IPS DF 6.9 (cell line): ENCODE measurements at places on chromosomes 11 and 22.

DNA sequence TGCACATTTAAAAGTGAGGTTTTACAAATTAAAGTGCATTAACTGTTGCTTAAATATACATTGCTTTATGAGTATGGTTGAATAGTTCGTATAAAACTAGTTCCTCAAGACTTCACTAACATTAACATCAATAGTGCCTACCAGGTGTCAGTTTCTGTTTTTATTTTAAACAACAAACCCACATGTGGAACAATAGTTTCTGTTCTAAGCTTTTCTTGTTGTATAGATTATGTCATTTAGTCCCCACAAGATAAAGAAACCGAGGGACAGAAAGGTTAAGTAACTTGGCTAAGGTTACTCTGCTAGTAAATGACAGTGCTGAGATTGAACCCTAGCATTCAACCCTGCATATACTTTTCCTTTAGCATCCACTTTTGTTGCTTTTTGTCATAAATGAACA lies 41.4 kb upstream of the ST14 start:
- DNase-seq, result no peak

DNA sequence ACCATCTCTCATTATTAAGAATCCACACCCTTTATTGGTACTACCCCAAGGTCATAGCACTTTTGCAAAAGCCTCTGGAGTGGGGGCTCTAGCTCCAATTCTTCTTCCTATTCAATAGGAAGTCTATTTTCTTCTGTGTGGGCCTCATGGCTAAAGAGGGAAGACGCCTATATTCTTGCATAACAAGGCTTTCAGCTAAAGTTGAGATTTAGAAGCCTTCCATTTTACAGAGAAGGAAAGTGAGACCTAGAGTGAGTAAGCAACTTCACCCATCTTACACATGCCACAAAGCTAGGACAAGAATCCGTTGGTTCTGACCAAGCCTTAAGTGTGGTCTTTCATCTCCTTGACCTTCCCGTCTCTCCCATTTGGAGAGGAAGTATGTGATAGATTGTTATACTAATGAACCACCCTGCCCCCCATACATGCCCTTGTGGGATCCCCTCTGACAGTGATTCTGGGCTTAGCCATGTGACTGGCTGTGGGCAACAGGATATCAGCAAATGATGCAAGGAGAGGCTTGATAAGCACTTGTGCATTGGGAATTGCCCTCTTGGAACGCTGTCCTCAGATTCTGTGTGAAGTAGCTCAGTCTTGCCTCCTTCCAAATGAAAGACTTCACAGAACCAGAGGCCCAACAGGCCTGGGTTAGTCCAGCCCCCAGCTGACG lies 12.3 kb downstream of the BACE1 start:
- no peak for DNase-seq

- DNase-seq, result no peak
These were observed 78.3 kb downstream of the MICAL3 start for GRCh38 chr22:17945888-17946648.

DNA sequence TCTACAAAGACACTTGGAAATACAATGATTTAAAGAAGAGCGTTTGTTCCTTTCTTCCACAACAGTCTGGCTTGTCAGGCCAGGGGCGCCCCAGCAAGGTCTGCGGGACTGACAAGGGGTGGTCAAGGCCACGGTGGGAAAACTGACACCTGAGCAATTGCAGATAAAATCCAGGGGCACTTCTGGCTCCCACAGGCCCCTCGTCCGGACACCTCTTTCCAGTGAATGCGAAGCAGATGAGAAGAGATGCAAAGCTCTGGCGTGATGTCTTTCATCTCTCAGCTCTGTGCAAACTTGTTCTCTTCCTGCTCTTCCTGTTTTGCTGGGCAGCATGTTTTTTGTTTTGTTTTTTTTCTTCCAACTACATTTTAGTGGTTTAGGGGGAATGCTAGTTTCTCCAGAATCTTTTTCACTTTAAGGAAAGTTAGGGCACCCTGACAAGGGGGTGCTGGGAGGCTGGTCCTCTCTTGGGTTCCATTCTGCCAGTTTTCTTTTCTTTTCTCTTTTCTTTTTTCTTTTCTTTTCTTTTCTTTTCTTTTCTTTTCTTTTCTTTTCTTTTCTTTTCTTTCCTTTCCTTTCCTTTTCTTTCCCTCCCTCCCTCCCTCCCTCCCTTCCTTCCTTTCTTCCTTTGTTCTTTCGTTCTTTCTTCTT lies 11.1 kb upstream of the CBX6 start:
- no peak for DNase-seq

GRCh38 chr11:44943696-44944095 lies 7.0 kb downstream of the TP53I11 start:
- DNase-seq, result no peak

GRCh38 chr11:94746721-94747120 lies 21.4 kb upstream of the AMOTL1 start:
- DNase-seq, result no peak

DNA sequence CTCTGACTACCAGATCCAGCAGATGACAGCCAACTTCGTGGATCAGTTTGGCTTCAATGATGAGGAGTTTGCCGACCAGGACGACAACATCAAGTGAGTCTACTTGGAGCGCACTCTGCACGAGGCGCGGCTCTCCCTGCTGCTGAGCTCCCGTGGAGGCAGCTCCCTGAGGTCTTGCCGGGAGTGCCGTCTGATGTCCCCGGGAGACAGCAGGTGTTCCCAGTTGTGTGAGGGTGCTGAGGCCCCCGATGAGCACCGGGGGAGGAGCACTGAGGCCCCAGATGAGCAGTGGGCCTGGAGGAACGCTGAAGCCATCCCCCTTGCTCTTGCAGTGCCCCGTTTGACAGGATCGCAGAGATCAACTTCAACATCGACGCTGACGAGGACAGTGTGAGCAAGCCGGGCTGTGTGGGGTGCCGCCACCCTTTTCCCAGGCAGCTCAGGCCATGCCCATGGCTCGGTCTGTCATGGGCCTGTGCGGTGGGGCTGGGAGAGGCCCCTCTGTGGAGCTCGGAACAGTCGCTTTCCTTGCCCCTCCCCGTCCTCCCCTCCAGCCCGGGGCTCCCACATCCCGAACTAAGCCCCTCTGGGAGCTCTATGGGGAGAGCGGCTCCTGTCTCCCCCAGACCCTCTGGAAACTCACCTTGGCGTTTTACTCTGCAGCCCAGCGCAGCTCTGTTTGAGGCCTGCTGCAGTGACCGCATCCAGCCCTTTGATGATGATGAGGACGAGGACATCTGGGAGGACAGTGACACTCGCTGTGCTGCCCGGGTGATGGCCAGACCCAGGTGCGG lies 37.1 kb downstream of the SBF1 start:
- DNase-seq, result no peak

- no peak for DNase-seq
These were observed 114.0 kb downstream of the ZNF280B start for GRCh38 chr22:22394591-22394990.

DNA sequence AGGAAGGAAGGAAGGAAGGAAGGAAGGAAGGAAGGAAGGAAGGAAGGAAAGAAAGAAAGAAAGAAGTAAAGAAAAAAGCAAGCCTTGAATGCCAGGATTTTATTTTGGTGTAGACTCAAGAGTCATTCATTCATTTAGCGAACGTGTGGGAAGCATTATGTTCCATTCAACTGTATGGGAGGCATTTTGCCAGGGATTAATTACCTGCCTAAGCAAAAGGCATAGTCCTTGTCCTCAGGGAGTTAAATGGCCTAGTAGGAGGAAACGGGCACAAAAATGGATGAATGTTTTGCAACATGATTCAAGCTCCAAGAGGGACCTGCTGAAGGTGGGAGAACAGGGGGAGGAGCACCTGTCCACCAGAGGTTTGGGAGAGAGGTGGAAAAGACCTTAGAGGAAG lies 16.2 kb upstream of the ZNRF3 start:
- no peak for DNase-seq

DNA sequence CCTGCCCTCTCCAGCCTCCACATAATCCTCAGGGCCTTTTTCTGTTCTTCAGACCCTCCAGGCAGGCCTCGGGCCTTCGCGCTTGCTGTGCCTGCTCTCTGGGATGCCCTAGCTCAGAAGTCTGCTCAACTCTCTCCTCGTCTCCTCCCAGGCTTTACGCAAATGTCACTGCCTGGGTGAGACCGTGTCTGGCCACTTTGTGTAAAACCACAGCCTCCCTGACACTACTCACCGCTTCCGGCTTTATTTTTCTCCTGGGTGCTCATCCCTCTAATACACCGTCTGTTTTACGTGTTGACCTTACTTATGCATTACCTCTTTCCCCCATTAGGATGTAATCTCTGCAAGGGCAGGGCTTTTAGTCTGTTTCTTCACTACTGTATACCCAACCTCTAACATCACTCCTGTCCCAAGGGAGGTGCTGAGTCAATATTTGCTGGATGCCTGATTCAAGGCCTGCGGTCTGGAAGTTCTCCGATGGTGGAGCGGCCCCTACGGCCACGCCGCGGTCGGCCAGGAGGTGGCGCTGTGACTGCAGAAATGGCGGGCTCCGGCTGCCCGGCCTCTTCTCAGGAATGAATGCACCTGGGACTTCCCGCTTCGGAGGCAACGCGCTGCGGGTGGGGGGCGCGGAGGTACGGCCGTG lies 58.2 kb upstream of the THY1 start:
- no peak for DNase-seq

DNA sequence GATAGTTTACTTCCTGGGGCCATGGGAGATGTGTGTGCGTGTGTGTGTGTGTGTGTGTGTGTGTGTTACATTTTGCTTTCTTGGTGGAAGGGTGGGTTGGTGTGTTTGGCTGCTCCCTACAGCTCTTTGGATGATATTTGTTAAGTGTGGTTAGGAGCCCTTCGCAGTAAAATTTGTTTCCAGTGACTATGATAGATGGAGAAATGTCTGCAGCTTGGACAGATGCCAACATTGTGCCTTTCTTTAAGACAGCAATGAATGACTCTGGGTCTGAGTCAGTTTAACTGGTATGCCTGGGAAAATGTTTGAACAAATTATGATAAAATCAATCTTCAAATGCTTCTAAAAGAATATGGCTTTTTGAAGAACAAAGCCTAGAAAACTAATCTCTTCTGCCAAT lies 102.7 kb upstream of the TRPC6 start:
- no peak for DNase-seq

DNA sequence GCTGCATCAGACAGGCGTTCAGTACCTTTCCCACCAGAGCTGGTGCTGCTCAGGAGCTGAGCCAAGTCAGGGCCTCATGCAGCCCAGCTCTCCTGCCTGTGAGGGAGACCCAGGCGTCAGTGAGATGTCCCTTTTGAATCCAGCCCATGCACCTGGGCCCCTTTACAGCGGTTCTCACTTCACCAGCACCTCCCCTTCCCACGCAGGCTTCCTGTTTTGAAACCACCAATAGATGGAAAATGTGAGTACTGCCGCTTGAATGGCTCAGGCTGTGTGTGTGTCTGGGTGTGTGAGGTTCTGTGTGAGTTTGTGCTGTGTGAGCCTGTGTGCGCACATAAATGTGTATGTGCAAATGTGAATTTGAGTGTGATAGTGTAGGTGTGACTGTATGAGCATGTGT lies 88.4 kb downstream of the UBASH3B start:
- DNase-seq, result no peak

DNA sequence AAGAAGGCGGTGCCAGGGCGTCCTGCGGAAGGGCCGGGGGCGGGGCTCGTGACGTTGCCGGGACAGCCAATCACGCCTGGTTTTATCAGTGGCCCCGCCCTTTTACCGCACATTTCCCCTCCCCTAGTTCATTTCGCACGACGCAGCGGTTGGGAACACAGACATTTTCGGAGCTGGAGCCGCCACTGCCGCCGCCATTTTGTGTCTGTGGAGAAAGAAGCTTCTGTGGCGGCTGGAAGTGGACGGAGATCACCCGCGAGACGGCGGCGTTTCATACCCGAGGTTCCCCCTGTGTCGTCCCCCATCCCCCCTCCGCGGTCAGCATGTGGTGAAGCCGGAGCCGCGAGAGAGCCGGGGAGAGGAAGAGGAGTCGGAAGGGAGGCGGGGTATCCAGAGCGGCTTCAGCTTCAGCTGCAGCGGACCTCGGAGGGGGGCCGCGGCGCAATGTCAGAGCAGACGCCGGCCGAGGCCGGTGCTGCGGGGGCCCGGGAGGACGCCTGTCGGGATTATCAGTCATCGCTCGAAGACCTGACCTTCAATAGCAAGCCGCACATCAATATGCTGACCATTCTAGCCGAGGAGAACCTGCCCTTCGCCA lies at the start of gene PCF11:
PCF11 (plus strand) TSS at position 136 of the 598 bp plus-strand sequence; CDS start at position 445, 309 bp downstream.
- DNase-seq, result no peak

DNA sequence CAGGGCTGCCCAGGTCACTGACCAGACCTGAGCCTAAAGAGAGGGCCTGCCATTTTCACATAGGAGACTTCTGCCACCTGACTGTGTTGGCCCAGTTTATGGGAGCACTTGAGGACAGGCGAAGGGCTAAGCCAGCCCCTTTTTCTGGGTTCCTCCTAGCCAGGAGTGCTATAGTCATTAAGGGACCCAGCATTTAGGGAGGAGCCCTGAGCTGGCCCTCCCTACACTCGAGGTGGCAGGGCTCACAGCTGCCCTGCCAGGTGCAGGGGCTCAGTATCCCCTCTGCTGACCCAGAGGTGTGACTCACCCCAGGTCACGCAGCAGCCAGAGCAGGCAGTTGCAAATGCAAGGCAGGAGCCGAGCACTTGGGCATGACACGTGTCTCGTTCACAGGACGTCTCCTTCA lies 86.3 kb upstream of the CRYBB3 start:
- no peak for DNase-seq

- DNase-seq, result no peak
These were observed 98.9 kb downstream of the ETS1 start for GRCh38 chr11:128488471-128488870.

DNA sequence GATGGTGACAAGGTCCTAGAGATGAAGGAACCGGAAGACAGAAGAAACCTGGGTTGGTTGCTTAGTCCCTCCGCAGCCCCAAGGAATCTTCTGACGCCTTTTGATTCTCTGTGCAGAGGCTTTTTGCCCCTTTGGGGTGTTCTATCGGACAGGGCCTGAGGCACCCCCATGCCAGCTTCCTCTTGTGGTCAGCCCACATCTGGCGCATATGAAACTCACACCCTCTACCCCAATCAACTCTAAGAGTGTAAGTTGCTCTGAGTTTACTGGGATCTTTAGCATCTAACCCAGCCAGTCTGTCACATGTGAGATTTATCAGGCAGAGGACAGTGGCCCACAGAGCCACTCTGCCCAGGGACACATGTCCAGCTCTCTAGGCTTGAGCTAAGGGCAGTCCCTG lies 17.4 kb downstream of the RASD2 start:
- DNase-seq, result no peak

DNA sequence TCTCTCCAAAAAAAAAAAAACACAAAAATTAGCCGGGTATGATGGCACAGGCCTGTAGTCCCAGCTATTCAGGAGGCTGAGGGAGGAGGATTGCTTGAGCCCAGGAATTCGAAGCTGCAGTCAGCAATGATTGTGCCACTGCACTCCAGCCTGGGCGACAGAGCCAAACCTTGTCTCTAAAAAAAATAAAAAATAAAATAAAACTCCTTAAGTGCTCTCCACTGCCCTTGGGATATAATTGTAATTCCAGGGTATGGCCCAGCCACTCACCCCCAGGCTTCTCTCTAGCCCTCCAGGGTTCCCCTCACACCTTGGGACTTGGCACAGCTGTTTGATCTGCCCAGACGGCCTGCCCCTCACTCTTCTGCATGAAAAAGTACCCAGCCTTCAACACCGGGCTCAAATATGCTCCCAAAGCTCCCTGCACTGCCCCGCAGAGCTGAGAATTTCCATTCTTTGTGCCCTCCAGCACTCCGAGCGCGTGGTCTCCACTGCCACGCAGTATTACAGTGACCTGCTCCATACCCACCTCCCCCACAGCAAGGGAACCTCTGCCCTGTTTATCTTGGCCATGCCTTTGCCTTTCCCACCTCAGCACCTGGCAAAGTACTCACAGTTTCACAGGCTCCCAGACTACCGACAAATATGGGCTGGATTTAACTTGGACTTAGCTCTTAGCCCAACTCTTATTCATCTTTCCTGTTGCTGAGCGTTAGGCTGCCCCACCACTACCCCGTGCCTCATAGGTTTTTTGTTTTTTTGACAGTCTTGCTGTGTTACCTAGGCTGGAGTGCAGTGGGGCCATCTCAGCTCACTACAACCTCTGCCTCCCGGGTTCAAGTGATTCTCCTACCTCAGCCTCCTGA lies 7.6 kb upstream of the FTH1 start:
- no peak for DNase-seq
